ENCODE measurements at places on chromosomes 7 and 10.

DNA sequence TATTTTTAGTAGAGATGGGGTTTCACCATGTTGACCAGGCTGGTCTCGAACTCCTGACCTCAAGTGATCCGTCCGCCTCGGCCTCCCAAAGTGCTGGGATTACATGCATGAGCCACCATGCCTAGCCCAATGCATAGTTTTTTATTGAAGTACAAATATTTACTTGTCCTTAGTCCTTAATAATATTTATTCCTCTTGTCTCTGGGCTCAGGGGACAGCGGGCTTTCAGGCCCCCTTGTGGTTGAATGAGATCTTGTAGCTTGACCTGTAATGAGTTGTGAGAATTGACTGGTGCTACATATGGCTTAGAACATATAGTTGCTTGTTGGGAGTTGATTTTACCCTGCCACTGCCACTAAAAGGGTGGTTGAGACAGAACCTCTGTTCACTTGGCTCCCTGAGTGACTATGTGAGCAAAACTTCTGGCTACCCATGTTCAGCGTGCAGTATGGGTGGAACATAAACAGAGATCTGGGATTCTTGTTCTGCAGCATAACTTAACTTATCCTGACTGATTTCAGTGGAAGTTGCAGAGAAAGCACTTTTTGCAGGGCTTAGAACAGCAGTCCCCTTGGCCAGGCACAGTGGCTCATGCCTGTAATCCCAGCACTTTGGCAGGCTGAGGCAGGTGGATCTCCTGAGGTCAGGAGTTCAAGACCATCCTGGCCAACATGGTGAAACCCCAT is 14.9 kb downstream of the CCL26 start:
- no peak for DNase-seq

DNA sequence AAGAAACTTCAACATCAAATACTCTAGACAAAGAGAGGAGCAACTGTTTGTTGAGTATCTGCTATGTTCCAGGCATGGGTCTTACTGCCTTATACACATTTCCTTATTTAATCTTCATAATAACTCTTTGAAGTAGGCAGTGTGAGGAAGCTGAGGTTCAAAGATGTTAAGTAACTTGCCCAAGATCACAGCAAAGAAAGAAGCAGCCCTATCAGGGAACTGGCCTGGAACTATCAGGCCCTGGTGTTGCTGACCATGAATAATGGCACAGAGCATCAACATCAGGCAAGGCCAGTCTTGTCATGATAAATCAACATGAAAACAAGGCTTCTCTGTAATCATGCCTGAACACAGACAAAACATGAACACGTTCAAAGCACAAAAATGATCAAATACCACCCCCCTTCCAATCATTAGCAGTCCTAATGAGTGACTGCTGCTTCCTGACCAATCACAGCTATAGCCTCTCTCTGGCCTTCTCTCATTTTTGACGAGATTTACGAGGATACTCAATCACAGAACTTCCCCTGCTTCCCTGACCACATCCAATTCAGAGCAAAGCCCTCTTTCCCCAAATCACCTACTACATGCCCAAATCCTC is 2.3 kb downstream of the GSDME start:
- no peak for DNase-seq

DNA sequence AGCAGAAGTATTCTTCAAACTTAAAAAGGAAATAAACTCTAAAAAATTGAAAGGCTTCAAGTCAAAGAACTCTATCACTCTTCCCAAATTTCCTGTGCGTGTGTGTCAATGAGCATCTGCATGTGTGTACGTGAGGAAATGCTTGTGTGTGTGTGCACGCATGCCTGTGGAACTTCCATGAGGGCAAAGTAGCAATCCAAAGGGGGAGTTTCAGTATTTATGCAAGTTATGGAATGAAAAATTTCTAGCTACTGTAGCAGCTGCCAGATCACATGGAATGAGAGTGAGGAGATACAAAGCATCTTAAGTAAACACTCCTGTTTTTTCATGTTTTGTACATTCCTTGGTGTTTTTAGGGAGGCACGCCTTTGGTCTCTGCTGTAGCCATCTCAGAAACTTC is 152.6 kb downstream of the RAPGEF5 start:
- no peak for DNase-seq

GRCh38 chr10:96745950-96746349 is 25.6 kb upstream of the PIK3AP1 start:
- no peak for DNase-seq

GRCh38 chr10:70405037-70405824 is 1.3 kb downstream of the EIF4EBP2 start:
- peak; percentile 19 for DNase-seq

- no peak for DNase-seq
These were observed 1346.8 kb upstream of the CELF2 start for GRCh38 chr10:9670911-9671310.

DNA sequence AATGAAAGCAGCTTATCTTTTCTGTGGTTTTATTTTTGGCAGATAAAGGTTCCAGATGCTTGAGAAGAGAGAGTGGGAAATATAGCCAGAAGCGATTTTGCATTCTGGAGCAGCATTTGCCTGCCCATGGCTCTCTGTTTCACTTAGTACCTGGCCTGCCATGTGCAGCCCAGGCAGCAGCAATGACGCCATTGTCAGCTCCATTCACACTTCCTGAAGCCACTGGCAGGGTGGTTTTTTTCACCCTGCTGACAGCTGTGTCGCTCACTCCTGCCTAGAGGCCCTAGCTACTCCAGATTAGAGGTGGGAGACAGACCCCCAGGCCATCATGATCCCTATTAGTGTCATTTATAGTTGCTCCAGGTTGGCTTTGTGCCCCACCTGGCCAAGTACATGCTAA is 30.1 kb upstream of the NEUROD6 start:
- no peak for DNase-seq

GRCh38 chr7:120138497-120138896 is 134.5 kb upstream of the KCND2 start:
- DNase-seq, result no peak

GRCh38 chr10:4704034-4704545 is 121.9 kb upstream of the AKR1E2 start:
- DNase-seq, result no peak

GRCh38 chr10:93462371-93462770 is 19.8 kb downstream of the MYOF start:
- no peak for DNase-seq

- no peak for DNase-seq
These were observed 35.8 kb upstream of the TRUB1 start for GRCh38 chr10:114902151-114902550.

GRCh38 chr7:132154695-132155471 is 421.4 kb downstream of the PLXNA4 start:
- no peak for DNase-seq

- DNase-seq, result no peak
These were observed 6.4 kb downstream of the KIAA1549 start for GRCh38 chr7:138974675-138975292.

DNA sequence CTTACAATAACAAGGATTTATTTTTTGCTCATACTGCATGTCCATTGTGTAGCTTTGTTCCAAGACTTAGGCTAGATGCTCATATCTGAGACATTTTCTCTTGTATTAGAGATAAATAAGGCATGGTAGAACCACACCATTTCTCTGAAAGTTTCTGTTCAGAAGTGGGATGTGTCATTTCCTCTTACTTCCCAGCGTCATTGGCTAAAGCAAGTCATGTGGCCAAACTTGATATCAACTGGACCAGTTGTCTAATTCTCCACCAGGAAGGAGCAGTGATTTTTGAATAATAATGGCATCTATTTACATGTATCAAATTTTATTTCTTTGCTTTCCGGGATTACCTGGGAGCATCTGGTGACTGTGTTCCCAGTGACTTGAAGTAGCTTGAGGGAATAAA is 38.3 kb downstream of the AHCYL2 start:
- DNase-seq, result no peak

- no peak for DNase-seq
These were observed 10.9 kb downstream of the PAPSS2 start for GRCh38 chr10:87670586-87670985.

- DNase-seq, result no peak
These were observed 391.4 kb downstream of the NRG3 start for GRCh38 chr10:82266438-82266837.

GRCh38 chr10:112412696-112413095 is 34.0 kb downstream of the ZDHHC6 start:
- no peak for DNase-seq

- no peak for DNase-seq
These were observed 213.0 kb downstream of the JAZF1 start for GRCh38 chr7:27967639-27968038.

- DNase-seq, result no peak
These were observed 189.8 kb downstream of the HECW1 start for GRCh38 chr7:43302211-43302711.

DNA sequence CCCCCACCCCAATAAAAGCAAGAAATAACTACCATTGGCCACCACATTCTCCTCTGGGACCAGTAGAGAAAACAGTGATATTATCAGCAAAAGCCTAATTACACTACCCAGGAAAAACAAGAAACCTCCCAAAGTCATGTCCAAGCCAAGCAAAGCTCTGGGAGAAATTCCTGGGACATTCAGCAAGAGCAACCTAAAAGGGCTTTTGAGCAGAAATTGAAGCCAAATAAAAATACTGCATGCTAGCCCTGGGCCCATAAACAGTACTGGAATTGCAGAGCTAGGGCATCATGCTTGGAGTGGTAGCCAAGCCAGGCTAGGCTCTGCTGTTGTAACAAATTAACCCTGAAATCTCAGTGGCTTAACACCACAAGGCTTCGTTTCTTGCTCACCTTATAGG is 347.9 kb downstream of the LRMDA start:
- DNase-seq, result no peak

GRCh38 chr7:101378751-101379174 is 16.1 kb downstream of the COL26A1 start:
- DNase-seq, result no peak

GRCh38 chr7:84913731-84914130 is 273.1 kb downstream of the SEMA3D start:
- DNase-seq, result no peak

GRCh38 chr10:99276848-99277486 is 41.3 kb upstream of the HPSE2 start:
- DNase-seq, result no peak

DNA sequence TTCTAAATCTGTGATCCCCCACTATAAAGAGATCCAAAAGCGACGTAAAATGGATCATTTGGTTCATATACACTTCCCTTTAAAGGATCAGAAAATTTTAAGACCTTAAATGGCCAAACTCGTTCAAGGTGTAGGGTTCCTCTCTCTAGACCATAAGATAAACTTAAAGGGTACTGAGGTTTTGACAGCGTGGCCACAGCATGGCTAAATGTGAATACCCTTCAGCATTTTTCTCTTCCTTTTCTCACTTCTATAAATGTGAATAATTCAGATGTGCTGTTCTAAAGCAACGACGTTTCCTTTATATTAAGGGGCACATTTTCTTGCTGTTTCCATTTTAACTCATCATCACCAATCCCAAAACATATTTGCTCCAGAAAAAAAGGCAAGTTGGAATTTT is 5.2 kb downstream of the ZCWPW1 start:
- DNase-seq, result no peak

DNA sequence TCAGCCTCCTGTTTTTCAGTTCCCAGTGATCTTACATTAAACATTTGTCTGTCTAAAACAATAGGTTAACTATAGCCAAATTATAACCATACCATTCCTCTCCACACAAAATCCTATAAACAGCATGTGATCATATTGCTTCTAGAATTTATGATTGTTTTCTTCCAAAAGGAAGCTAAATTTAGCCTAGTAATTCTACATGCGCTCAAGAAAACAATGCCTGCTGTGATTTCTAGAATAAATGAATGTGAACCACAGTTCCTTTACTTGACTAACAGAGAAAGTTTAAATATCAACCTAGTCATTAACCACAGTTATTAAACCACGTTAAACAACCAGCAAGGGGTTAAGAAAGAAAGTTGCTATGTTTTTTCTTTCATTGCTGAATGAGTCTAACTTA is 26.4 kb downstream of the MET start:
- DNase-seq, result no peak

DNA sequence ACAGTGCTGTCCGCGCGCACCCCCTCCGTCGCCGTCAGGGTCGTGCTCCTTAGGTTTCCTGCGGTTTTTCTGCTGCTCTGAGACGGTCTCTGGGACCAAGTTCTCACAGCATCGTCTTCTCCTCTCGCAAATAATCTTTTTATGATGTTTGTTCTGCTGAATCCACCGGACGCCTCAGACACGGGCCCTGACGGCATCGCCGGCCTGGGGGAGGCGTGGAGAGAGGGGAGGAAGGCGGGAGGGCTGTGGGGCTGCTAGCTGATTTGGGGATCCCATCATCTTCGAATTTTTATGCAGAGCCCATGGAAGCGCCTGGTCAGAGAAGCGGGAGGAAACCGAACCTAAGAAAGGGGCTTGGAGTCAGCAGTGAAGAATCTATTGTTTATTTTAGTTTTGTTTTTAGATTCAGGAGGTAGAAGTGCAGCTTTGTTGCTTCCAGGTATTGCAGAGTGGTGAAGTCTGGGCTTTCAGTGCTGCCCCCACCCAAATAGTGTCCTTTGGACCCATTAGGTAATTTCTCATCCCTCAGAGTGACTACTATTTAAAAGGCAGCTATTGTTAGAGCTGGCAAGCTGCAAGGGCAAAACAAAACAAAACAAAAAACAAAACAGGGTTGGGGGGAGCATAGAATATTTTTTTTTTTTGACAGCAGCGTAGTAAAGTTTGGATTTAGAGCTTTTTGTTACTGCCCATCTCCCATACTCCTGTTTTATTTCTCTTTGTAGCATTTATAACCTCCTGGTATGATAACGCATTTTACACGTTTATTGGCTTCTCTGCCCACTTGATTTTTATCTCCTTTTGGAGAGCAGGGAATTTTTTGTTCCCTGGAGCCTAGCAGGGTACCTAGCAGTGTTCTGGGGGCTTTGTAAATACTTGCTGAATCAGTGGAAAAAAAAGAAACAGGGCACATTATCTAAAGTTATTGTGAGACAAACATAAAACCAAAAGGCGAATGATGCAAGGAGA is 92.6 kb downstream of the SPAG6 start:
- DNase-seq, result peak; percentile 27

GRCh38 chr7:45921699-45922519 is 837 bp upstream of the IGFBP3 start:
- no peak for DNase-seq

- no peak for DNase-seq
These were observed 93.0 kb downstream of the ARHGAP22 start for GRCh38 chr10:48511875-48512231.

DNA sequence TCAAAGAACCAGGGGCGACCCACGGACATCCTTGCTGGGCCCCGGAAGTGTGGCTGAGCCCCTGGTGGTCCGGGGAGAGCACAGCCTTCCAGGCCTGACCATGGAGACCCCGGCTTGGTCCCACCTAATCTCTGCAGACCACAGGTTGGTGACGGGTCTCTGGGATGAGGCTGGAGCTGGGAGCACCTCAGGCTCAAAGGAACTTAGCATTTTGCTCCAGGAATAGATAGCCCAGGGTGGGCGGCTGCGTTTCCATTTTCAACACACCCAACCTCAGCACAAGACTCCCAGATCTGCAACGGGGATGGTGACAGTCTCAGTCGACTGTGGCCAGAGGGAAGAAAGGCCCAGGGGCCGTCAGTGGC is 58.5 kb downstream of the FOXL3 start:
- no peak for DNase-seq

GRCh38 chr10:117112220-117112619 is 25.9 kb downstream of the VAX1 start:
- no peak for DNase-seq

- DNase-seq, result no peak
These were observed 126.3 kb upstream of the NANOS1 start for GRCh38 chr10:118903251-118903650.

GRCh38 chr7:4820405-4820966 is 41.3 kb downstream of the PAPOLB start:
- no peak for DNase-seq

GRCh38 chr7:139071680-139072079 is 35.8 kb upstream of the ZC3HAV1L start:
- DNase-seq, result no peak

GRCh38 chr7:18166002-18166401 is 138.4 kb upstream of the PRPS1L1 start:
- no peak for DNase-seq

Data from CD4-positive, alpha-beta T cell treated with Interleukin-6 at 100 ng/mL for 8 hours (primary cell).